IMR-90 (cell line): ENCODE measurements at places on chromosomes 2 and 18. TPM values are rescaled to one million over a fixed set of nuclear protein-coding genes. Genes with fewer than 3 reads are reported as not detected.

GRCh38 chr2:178194600-178195389, 483 bp downstream of the OSBPL6 start:
- peak; percentile 55 for DNase-seq

The LYG2 gene
- not detected in 2 replicates for total RNA-seq

DNA sequence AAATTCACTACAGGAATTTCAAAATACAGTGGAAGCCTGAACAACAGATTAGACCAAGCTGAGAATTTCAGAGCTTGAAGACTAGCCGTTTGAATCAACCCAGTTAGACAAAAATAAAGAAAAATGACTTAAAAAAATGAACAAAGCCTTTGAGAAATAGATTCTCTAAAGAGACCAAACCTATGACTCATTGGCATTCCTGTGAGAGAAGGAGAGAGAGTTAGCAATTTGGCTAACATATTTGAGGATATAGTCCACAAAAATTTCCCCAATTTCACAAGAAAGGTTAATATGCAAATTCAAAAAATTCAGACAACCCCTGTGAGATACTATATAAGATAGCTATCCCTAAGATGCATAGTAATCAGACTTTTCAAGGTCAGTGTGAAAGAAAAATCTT, 78.0 kb downstream of the MYO3B start:
- peak; percentile 46 for DNase-seq

DNA sequence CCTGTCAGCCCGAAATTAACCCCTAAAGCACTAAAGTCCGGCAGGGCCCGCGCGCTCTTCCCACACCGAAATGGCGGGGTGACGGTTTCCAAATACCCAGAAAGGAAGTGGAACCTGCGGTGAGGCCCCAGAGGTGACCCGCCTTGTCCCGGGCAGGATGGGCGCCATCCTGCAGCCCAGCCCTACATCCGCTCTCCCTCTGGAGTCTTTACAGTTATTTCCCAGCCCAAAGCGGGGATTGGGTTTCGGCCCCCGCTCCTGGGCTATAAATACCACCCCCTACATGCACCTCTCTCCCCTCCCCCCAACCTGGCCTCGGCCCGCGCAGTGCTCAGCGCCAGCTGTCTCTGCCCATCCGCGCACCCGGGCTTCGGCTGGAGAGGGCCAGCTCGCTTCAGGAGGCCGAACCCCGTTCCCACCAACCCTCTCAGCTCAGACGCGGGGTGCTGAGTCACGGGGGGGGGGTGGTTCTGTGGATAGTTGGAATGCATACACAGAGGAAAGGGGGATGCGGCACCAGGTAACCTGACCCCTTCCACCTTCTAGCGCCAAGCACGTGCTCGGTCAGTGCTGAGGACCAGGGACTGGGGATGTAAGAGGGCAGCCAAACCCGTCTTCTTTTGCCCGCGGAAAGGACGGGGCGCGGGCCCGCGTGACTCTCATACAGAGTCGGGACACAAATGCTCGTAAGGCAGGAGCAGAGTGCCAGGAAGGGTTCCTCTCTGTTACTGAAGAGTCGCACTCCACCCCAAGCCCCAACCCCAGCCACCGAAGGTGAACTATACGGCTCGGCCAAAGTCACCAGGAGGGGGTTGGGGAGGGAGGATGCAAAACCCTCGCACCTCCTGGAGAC, at the start of gene TUBA4B:
TSS of gene TUBA4B (plus strand) at position 344 of the 853 bp plus-strand sequence. CDS start at position 509, 165 bp downstream.
- peak; percentile 50 for DNase-seq

DNA sequence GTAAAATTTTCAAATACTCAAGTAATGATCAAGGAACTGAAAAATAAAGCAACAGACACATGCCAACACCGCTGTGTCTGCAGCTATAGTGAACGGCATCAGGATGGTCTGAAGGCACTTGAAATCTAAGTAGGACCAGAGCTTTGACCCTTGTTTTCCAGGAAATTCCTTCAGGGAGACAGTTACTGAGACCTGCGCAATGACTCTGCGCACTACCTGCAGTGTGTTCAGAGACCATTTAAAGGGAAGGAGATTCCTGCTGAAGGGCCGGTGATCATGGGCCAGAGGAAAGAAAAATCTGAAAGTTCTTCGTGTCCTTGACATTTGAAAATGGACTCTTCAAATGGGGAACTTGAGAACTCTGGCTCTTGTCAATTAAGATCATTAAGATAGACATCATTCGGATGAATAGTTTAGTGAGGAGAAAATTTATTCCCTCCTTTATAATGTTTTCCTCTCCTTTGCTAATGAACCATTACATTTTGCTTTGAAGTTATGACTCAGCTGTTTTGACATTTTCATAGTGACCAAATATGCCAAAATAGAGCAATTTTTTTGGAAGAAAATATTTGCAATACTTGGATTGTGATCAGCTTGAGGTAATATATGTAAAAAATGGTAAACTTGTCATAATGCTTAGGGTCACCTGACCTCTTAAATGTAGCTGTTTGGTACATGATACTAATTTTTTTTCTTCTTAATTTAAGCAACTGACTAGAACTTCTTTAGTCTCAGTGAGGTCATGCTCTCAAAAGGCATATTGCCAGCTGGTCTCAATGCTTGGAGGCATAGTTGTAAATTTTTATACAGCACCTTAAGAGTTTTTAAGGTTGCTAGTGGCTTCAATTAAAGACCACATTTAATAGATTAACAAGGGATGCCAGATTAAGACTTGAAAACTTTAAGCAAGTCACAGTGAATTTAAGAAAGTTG, 329.3 kb downstream of the ARHGAP15 start:
- no peak for DNase-seq

DNA sequence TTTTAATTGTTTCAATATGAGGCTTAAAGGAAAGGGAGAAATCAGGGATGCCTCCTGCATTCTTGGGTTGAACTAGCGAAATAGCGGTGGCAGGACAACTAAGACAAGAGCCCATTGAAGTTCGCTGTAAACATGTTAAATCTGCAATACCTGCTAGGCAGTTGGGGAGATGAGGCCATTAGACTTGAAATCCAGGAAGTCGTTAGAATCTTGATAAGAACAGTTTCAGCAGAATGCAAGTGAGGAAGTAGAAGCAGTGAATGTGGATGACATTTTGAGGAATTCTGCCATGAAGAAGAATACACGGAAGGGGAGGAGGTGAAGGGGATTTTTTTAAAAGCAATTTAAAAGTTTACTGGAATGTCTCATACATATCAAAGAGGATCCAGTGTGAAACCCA, 109.7 kb downstream of the LPIN1 start:
- no peak for DNase-seq

The CSRNP3 gene
- 0.56 and 0.72 TPM in 2 replicates for total RNA-seq

DNA sequence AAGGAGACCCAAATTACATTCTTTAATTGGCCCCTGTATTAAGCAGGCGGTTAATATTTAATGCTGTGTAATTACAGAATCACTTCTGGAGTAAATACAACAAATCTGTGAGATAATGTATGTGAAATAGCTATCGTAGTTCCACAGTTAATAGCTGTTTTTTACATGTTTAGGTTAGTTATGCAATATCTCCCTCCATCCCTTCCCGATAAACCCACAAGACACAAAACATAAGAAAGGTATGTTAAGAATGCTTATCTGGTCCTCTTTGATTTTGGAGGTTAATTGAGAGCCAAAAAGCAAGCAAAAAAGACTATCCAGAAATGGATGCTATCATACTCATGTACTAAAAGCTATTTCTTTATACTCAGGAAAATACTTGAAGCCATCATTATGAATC, 49.1 kb downstream of the ZNF638 start:
- DNase-seq = peak; percentile 49

GRCh38 chr2:190600293-190601103, 48.4 kb upstream of the NAB1 start:
- no peak for DNase-seq

The RABL2A gene
- 2.8 and 3.9 TPM in 2 replicates for total RNA-seq

GRCh38 chr18:37294951-37295350, 270.6 kb downstream of the CELF4 start:
- DNase-seq = no peak

GRCh38 chr18:33750366-33750765, 172.3 kb downstream of the ASXL3 start:
- DNase-seq = no peak

DNA sequence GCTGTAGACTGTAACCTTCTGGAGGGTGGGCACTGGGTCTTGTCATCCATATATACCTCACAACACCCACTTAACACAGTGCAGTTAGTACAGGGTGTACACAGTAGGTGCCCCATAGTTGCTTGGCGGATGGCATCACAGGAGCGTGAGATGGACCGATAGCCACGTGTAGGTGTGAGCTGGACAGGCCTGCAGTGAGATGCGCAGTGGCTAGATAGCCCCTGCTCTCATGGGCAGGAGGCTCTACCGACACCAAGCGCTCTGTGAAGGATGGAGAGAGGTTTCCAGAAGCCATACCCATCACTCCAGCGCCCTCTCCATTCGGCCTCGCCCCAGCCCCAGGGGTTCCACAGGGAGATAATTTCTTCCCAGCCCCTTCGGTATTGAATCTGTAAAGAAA, 49.5 kb downstream of the CAPN13 start:
- no peak for DNase-seq

- DNase-seq = peak; percentile 46
Measured at GRCh38 chr2:128746356-128746755, 427.7 kb upstream of the HS6ST1 start.

GRCh38 chr18:50654658-50655550, 95.0 kb downstream of the MAPK4 start:
- no peak for DNase-seq

DNA sequence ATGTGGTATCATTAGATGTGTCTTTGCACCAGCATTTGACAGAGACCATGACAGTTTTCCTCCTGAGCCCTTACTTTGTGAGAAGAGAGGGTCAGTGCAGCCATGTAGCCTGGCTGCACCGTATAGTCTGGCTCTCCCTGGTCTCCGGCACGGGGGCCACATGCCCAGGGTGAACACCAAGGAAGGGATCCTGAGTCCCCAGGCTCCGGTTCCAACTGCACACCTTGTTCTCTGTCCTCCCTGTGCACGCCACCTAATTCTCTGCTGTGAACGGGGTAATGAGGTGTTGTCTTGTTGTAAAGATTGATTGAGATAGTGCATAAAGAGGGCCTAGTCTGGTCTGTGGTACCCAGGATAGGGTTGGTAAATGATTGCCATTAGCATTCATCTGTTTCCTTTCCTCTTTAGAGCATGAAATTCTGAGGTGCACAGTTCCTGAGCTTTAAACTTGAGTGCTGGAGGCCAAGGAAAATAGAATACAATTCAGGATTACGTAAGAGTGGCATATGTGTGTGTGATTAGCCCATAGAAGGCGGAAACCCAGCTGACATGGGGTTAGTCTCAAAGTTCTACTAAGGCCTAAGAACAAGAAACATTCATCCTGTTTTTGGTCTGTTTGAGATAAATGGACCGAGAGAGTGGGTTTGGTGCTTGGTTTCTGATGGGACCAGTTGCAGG, 55.5 kb downstream of the NCK2 start:
- DNase-seq = peak; percentile 34

DNA sequence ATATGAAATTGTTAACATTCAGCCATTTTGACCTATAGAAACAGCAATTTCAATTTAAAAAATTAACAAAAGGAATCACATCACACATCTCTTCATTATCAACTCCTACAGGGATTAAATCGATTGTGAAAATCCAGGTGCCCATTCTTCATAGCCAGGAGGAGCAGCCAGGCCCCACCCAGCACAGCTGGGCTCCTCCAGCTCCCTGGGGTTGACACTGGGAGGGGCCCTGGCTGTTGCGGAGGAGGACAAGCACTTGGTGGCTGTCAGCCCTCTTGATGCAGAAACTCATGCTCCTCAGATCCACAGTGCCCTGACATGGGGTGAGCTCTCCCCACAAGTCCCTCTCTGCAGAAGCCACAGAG, 99.8 kb downstream of the FAM210A start:
- no peak for DNase-seq

The ATOH8 gene
- total RNA-seq = 7.8 and 7.9 TPM in 2 replicates

DNA sequence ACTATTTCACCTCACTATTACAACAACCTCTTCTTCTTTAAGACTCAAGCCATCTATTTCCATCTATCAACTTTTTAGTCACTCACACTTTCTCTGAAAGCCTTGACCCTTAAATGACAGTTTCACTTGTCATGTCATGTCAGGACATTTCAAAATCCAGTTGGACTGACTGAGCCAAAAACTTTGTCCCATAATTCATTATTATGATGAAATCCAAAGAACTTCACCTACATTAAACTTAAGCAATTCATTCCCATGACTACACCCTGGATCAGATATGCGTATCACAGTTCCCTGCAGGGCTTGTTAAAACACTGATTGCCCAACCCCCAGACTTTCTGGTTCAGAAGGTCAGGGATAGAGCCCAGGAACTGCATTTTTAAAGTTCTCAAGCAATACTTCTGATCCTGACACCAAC, 26.5 kb downstream of the LDAH start:
- DNase-seq = peak; percentile 12

DNA sequence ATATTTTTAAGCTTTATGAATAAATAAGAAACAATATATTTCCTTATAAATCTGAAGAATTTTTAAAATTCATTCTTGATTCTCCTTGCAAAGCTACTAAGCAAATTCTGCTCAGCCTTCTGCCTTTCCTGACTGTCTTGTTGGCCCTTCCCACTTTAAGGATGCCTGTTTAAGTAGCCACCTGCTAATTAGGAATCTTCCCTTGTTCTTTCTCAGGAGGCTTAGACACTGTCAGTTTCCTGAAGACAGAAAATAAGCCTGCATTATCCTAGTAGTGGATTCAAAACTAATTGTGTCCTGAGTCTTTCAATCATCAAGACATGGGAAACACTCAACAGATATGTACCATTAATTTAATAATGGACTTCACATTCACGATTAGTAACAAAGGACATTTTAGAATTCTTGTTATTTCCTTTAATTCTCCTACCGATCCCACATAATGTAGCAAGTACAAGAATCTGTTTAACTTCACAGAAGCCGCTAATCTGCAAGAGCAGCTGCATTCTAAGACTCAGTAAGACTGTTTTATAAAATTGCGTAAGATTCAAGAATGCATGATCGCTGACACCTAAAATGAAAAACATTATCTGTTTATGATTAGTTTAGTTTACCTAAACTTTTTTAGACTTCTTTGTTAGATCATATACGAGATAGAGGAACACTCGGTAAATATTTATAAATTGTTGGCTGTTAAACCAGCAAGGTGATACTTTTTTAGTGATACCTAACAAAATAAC, 445.4 kb upstream of the DSEL start:
- no peak for DNase-seq

- DNase-seq = peak; percentile 76
Measured at GRCh38 chr2:31987454-31988220, 23.2 kb downstream of the MEMO1 start.

The CYBRD1 gene
- 103 and 119 TPM in 2 replicates for total RNA-seq

GRCh38 chr18:5879479-5879882, 15.8 kb downstream of the TMEM200C start:
- DNase-seq = peak; percentile 65

- no peak for DNase-seq
Measured at GRCh38 chr2:75952173-75952572, 241.5 kb upstream of the GCFC2 start.
